Activated CD8-positive, alpha-beta memory T cell treated with anti-CD3 and anti-CD28 coated beads for 1 hour (primary cell): ENCODE measurements at places on chromosomes 2 and 18.

DNA sequence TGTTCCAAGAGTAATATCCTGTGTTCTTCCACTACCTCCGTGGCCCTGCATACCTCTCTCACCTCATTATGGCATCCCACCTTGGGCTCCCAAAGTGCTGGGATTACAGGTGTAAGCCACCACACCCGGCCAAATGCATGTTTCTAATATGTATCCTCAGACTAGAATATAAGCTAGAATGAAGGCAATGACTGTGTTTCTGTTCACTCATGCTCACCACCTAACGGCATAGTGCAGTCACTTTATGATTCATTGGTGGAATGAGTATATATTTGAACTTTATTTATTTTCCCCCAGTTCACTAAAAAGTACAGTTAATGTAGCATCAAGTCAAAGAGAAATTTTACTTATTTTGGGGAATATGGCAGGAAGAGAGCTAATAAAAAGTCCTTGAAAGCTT, 11.3 kb downstream of the PIGN start:
- DNase-seq = no peak

DNA sequence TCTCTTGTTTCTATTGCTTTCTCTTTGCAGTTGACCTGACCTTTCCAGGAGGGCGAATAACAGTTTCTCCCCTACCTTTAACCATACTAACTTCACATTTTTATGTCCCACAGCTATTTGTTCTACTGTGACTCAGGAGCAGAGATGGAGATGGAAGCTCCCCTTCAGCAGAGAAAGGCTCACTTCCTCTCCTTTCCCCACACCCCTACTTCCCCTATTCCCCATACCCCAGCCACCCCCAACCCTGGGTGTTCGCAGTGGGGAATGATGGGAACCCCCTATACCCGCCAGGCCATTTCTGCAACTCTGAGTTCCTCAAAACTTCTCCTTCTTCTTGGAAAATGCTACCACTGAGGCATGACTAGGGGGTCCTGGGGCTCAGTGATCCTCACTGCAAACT, 285.4 kb upstream of the MGAT5 start:
- DNase-seq = no peak

- DNase-seq = no peak
These were observed 98.1 kb downstream of the PARD3B start for GRCh38 chr2:204643326-204643725.

GRCh38 chr18:52439457-52439856, 99.5 kb downstream of the DCC start:
- DNase-seq = no peak

DNA sequence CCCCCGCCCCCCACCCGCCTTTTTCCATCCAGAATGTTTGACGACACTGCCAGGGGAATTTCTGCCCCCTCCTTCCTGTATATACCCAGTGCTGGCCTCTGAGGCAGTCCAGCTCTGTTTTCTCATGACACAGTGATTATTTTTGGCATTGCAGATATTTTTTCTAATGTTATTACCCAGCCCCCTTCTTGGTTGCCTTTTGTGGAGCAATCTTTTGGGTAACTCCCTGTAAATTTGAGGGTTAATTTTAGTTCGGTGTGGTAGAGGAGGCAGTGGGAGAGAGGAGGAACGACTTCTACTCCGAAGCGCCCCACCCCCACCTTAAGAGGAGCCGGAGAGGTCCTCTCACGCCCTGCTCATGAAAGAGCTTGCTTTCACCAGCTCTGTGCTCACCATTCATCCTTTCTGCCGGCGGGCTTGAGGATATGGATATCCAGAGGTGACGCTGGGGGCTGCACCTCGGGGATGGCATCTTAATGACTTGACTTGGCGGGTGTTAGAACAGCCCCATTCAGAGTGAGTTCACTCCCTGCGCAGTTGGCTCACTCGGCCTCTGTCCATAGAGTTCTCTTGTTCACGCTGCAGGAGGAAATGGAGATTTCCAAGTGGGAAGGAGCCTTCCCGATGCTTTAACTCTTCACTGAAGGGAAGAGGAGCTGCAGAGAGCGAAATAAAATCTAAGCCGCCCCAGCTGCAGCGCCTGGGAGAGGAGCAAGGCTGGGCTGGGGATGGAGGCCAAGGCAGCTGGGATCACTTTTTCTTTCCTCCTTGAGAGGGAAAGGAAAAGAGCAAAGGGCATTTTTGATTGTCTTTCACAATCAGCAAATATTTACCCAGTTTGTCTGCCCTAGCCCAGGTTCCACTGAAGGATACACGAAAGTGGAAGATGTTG, 38.4 kb downstream of the EPAS1 start:
- DNase-seq = no peak

DNA sequence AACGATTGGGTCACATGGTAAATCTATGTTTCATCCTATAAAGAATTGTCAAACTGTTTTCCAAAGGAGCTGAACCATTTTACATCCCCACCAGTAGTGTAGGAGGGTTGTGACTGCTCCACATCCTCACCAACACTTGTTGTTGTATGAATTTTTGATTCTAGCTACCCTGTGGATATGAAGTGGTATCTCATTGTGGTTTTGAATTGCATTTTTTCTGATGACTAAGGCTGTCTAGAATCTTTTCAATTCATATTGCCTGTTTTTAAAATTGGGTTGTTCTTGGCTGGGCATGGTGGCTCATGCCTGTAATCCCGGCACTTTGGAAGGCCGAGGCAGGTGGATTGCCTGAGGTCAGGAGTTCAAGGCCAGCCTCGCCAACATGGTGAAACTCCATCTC, 44.5 kb downstream of the TXNL1 start:
- DNase-seq = no peak

DNA sequence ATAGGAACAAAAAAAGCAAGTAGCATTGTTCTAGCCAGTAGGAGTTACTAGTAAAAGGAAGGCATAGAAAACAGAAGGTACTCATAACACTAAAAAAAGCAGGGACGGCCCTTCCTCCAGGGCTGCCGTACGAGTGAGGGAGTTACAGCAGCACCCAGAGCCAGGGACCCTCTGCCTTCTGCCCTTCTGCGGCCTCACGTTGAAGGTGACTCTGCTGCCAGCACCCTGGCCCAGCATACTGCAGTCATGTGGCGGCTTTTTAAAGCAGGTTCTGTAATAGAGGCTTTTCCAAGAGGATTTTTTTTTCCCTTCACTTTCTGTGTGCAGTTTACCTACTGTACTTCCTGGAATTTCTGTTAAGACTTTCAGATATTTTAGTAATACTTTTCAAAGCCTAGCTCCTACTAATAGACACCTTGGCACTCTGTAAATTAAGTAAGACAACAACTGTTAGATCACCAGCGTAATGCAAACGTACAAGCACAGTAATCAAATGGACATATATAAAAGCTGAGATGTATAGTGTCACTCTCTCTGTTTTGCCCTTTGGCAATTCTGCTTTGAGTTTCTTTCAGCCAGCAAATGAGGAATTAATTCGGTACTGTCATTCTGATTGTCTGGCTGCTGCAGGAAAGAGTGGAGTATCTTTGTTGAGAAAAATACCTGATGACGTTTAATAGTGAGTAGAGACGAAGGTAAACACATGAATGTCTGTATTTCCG, 161.5 kb downstream of the PTGR3 start:
- DNase-seq = no peak

GRCh38 chr2:25797620-25798488, 80.4 kb downstream of the ASXL2 start:
- no peak for DNase-seq

GRCh38 chr2:172084645-172085459, 455 bp upstream of the DLX1 start:
- DNase-seq = no peak

- no peak for DNase-seq
These were observed 20.7 kb upstream of the FRZB start for GRCh38 chr2:182887093-182887492.

DNA sequence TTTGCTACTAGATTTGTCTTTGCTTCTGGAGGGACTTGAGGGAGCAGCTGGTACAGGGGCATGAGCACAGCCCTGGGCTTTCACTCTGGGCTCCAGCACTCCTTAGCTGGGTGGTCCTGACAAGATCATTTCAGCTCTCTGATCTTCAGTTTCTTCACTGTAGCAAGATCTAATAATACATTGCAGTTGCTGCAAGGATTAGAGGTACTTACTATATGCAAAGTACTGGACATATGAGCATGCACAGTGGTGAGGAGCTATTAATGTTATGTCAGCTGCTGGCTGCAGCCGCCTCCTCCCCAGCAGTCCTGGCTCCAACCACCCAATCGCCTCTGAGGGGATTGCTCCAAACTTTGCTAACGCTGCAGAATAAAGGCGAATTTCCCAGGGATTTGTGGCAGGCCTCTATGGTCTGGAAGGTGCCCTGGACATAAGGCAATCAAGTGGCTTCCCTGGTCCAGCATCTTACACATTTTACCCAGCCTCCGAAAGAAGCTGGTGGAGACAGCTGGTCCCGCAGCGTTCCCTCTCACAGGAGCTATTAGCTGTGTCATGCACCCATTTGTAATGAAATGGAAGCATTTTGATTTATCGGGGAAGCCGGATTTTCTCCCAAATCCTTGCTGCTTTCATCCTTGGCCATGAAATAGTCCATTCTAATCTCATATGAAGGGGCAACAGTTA, 96.7 kb downstream of the RHOB start:
- DNase-seq = no peak

DNA sequence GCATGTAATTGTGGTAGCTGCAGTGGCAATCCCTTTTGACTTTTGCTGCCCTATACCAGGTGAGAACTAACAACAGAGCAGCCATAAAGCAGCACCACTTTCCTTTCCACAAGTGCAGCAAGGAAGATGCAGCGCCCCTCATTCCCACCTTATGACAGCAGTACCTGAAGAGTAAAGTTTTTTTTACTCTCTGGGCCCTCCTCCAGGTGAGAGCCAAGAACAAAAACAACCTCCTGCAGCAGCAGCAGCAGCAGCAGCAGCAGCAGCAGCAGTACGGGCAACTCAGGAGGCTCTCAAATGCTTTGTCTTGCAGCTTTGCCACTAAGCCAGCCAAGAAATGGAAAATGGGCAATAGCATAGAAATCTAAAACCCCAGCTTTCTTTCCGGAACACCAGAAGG, 397.5 kb downstream of the FIGN start:
- DNase-seq = no peak

GRCh38 chr2:208251098-208251497, 3.8 kb downstream of the IDH1 start:
- no peak for DNase-seq

DNA sequence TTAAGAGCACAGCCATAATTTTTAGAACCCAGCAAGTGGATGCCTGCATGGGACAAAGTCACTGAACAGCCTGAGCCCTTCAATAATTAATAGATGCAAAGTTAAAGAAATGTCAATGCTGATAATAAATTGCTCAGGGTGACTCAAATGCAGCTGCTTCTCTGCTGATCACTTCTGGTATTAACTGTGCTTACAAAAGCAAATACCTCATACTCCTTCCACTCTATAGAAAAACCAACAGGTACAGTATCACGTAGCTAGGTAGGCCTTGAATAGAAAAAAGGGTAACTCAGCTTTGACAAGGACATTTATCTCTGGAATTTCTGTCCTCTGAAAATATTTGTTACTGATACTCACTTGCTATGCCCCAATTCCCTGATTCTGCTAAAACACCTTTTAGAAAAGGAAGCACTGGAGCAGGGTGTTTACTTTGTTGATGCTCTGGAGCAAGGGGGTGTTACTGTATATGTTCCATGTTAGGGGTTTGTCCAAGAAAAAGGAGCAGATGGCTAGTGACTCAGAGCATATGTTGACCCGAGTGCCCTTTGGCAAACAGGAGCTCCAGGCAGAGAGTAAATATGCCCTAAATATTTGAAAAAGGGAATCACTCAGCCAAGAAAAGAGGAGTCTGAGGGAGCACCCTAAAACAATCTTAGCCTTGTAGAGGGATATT, 59.1 kb upstream of the RTN4 start:
- DNase-seq = no peak

DNA sequence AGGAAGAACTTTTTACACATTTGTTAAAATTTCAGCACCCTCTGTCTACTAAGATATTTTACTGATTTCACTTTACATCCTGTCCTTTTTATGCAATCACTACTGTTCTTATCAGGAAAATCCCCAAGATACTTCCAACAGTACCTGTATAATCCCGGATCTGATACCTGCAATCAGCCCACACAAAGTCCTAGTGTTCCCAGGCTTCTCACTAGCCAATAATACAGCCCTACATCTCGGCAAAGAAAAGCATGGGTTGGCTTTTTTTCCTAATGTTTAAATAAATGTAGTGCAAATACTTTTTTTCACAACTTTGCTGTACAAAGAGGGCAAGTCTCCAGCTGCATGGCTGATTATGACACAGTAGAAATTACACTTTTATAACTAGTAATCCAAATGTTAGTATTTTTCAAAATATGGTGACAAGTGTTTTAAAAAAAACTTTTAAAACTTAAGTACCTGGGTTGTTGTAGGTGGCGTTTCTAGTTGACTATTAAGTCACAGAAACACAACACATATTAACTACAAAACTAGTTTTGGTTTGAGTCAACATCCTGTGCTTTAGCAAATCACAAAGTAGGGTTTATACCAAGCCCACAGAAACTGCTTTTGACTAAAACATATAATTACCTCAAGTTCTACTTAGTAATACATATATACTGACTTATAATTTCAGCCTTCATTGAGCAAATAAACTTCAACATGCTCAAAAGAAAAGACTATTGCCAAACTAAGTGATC, 19.5 kb downstream of the CNOT11 start:
- DNase-seq = no peak

DNA sequence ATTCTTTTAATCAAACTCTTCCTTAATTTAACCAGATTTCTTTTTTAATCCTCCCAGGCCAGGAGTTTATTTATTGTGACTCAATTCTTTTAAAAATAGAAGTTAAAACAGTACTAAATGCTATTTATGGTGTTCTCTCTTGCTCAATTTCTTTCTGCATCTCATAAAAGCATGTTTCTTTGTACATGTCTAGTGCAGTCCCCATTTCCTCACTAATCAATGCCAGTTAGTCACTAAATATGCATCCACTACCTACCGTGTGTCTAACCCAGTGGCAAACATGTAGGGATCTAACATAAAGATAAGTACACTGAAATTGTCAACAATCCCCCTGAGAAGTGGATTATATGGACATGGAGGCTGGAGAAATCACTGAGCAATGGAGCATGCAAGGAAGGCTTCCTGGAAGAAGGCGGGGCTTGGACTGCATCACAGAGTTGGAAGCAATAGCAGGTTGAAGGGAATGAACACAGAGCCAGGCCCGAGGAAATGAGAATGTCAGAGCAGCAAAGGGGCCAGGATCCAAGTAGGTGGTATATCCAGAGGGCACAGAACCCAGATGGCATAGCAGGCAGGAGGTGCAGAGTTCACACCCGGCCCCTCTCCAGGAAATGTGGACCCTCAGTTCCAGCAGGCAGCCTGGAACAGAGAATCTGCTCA, 105.3 kb upstream of the FOSL2 start:
- DNase-seq = no peak

DNA sequence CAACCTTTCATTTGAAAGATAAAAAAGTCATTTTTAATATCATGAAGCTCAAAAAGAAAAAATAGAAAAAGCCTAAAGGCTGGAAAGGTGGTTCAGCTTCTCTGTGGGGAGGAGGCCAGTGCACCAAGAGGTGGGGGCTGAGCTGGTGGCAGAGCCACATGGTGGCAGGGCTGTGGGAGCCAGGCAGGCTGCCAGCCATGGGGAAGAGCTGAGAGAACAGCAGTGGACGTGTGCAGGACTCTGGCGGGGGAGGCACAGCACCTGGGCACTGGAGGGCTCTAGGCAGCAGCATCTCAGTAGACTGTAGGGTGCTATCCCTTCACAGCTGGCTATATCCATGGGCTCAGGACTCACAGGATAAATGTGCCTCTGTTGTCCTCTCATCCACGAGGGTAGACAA, 47.8 kb downstream of the STK25 start:
- no peak for DNase-seq

GRCh38 chr18:49016648-49017539, 66.1 kb upstream of the SMAD7 start:
- no peak for DNase-seq

- no peak for DNase-seq
These were observed 122.2 kb downstream of the QPCT start for GRCh38 chr2:37466533-37467222.

GRCh38 chr2:125516496-125517109, 1139.4 kb upstream of the GYPC start:
- DNase-seq = no peak
